ENCODE measurements at places on chromosomes 5 and 9. TPM values are rescaled to one million over a fixed set of nuclear protein-coding genes. Genes with fewer than 3 reads are reported as not detected.

- no peak for DNase-seq
These were observed 33.5 kb downstream of the CSNK1G3 start for GRCh38 chr5:123545506-123545905.

- DNase-seq = no peak
These were observed 285.1 kb upstream of the ARRDC3 start for GRCh38 chr5:91668261-91668660.

Gene GABRB2
- total RNA-seq = not detected

- DNase-seq = no peak
These were observed 117.4 kb downstream of the KLHL3 start for GRCh38 chr5:137618476-137618875.

DNA sequence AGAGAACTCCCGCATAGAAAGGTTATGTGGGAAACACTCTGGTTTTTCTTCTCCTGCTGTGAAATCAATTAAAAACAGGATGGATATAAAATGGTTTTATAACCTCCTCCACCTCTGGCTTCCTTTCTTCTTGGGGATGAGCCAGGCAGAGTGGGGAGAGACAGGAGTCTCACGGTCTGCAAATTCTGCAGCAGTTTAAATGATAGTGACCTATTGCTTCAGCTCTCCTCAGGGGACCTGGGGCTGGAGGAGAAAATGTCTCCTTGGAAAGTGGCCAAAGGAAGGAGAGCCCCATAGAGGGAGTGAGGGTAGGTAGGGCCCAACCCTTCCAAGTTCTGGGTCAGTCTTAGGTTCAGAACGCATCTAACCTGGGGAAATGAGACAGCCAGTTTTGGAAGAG lies 118.8 kb downstream of the MTX3 start:
- DNase-seq = no peak

DNA sequence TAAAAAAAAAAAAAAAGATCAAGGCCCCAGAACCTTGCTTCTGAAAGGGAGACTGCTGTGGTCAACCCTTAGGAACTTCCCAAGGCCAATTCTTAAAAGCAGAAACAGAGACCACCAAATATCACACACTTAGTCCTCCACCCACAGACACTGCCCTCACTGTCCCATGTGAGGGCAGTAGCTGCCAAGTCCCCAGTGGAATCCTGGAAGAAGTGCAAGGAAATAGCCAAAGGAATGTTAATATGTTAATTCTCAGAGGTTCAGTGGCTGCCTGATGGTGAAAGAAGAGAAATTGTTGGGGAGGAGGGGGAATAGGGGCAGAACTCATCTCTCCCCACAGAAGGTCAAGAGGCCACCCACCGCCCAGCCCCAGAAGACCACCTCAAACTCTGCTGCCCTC lies 23.1 kb downstream of the FSTL4 start:
- DNase-seq = no peak

Gene GABRA6
- not detected for total RNA-seq

DNA sequence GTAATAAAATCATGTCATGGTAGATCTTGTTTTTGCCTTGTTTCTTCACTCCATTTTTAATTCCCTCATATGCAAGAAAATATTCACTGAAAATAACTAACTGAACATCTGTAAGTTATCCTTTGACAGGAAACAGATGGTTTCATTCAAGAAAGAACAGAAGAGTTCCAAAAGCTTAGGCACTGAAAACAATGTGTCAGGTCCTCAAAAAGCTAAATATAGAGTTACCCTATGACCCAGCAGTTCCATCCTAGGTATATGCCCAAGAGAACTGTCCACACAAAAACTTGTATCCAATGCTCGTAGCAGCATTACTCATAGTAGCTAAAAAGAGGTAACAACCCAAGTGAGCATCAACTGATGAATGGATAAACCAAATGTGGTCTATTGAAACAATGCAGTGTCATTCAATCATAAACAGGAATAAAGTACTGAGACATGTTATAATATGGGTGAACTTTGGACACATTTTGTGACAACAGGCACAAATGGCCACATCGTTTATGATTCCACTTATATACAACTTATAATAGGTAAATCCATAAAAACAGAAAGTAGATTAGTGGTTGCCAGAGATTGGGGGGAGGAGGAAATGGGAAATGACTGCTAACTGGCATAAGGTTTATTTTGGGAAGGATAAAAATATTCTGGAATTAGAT lies 231.0 kb downstream of the FRMD3 start:
- no peak for DNase-seq

GRCh38 chr5:94908889-94909480 lies 290.5 kb downstream of the SLF1 start:
- DNase-seq = no peak

- no peak for DNase-seq
These were observed 324.1 kb upstream of the GRAMD2B start for GRCh38 chr5:126099077-126099476.

DNA sequence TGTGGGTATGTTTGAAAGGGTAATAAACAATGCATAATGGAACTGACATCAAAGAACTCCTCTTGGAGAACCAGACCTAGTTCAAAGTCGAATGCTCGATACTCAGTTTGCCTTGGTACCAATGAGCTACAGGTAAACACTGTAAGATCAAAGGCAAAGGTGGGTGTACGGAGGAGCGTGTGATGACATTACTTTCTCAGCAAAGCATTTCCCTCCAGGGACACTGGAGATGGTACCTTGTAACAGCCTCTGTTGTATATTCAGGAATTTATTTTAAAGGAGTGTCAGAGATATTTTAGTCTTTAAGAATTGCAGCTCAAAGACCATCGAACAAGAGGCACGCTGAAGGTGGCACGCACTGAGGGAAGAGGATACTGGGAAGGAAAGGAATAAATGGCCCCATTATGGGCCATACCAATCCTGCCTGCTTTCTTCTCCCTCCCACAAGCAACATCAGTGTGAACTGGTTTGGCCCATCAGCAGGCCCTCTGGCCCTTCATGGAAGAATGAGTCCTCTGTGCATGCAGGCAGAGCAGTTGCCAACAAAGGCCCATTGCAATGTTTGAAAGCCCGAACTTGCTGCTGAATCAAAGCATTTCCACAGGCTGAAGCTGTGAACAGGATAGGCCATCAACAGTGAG lies 410.2 kb downstream of the ACTL7B start:
- no peak for DNase-seq

All from body of pancreas (tissue), 4 donors.